Left lung (tissue), 14 donors: ENCODE measurements at places on chromosomes 11 and 22. TPM values are rescaled to one million over a fixed set of nuclear protein-coding genes. Genes with fewer than 3 reads are reported as not detected.

DNA sequence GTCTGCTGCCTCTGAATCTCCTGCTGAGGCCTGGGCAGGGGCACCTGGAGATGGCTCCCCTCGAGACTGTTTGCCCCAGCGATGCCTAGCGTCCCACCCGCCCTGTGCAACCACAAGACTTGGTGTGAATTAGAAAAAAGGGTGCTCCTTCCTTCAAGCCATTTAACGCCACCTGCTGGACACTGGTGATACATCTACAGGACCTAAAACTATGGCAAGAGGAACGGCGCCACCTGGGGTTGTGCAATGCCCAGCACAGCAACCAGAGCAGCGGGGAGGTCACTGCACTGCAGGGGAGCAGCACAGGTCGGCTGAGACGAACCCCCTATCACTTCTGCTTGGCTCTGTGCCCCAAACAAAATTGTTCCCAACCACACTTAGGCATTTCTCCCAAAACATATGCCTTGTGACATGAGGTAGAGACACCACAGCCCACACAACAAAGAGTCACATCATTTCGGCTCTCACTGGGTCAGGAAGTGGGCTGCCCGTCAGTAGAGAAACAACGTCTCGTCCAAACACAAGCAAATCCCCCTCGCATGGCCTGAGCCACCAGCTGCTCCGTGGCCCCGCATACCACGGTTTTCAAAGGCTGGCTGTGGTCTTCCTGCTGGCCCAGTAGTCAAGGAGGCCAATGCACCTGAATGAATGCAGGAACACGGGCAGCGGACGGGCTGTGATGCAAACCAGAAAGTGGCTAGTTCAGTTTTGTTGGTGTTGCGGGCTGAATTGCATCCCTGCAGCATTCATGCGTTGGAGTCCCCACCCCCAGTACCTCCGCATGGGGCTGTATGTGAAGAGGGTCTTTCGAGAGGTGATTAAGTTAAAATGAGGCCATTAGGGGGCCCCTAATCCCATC lies 171.9 kb downstream of the SHANK2 start:
- DNase-seq: peak; percentile 27
- H3K27ac ChIP-seq: no peak overlapping the region
- no peaks in the 10 kb centered on the region for H3K27me3 ChIP-seq
- no peaks in the 10 kb centered on the region for H3K4me1 ChIP-seq

DNA sequence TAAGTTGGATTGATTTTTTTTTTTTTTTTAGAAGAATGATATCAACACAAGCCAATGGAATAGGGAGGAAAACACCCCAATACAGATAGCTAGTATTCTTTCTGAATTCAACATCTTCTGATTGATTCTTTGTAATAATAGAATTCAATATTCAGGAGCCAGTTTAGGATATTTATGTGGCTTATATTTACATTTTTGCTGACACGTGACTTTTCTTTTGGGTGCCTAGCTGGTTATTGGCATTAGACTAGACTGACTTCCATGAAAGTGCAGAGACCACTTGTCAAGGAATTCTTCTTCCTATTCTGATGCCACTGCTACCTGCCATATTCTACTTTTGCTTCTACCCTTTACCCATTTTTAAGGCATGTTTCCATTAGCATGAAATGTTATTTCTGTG lies 16.4 kb downstream of the TRIM44 start:
- H3K27me3 ChIP-seq: no peaks in the 10 kb centered on the region
- H3K4me1 ChIP-seq: peaks cover 11% of the 10 kb centered on the region
- H3K27ac ChIP-seq: no peak overlapping the region
- DNase-seq: no peak

DNA sequence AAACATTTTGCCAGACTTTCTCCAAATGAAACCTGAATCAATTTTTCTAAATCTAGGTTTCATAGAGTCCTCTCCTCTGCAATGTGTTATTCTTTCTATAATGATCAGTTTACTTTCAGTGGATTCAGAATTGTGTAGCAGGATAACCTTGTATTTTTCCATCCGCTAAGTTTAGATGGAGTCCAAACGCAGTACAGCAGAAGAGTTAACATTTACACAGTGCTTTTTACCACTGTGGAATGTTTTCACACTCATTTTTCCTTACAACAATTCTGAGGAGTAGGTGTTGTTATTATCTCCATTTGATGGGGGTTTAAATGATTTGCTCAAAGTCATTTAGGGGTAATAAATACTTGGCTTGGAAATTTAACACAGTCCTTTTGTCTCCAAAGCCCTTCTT lies 9.6 kb downstream of the RAG1 start:
- no peak for DNase-seq
- H3K4me1 ChIP-seq: no peaks in the 10 kb centered on the region
- H3K36me3 ChIP-seq: no peaks in the 10 kb centered on the region
- H3K27me3 ChIP-seq: no peaks in the 10 kb centered on the region
- no peak overlapping the region for H3K4me3 ChIP-seq
- H3K27ac ChIP-seq: no peak overlapping the region

GRCh38 chr22:30328466-30329049 lies 1.8 kb upstream of the TBC1D10A start:
- DNase-seq: no peak
- H3K4me3 ChIP-seq: no peak overlapping the region
- no peak overlapping the region for H3K27ac ChIP-seq
- H3K4me1 ChIP-seq: peaks cover 34% of the 10 kb centered on the region
- H3K36me3 ChIP-seq: no peaks in the 10 kb centered on the region

DNA sequence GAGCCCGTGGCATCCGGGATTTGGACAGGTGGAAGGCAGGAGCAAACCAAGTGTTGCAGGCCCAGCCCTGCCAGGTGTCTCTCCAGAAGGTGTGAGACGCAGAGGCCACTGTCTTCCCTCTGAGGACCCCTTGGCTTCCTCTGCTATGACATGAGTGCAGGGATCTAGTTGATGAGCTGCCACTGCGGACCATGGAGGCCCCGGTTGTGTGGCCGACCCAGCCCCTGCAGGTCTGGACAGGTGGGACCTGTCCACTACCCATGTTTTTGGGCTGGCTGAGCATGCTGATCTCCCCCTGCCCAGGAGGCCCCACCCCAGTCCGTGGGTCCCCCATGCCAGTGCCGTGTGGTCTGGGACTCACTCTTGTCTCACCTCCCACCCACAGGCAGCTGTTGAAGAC lies 22.9 kb downstream of the PRR5 start:
- H3K4me1 ChIP-seq: peaks cover 20% of the 10 kb centered on the region
- no peaks in the 10 kb centered on the region for H3K27me3 ChIP-seq
- no peak for DNase-seq
- no peak overlapping the region for H3K27ac ChIP-seq
- peaks cover 13% of the 10 kb centered on the region for H3K36me3 ChIP-seq
- no peak overlapping the region for H3K4me3 ChIP-seq

GRCh38 chr11:70644343-70645060 lies 246.2 kb downstream of the CTTN start:
- H3K4me1 ChIP-seq: no peaks in the 10 kb centered on the region
- no peaks in the 10 kb centered on the region for H3K36me3 ChIP-seq
- H3K27ac ChIP-seq: no peak overlapping the region

- DNase-seq: no peak
- peaks cover 5% of the 10 kb centered on the region for H3K27me3 ChIP-seq
- no peaks in the 10 kb centered on the region for H3K36me3 ChIP-seq
- no peaks in the 10 kb centered on the region for H3K4me1 ChIP-seq
- H3K27ac ChIP-seq: no peak overlapping the region
These were observed 7.7 kb downstream of the BIK start for GRCh38 chr22:43118024-43118849.

IL18 gene
- 1.4 TPM for polyA plus RNA-seq

OR2D2 gene
- polyA plus RNA-seq: not detected

FGF4 gene
- polyA plus RNA-seq: not detected

TRIM49 gene
- polyA plus RNA-seq: not detected
